Endothelial cell of umbilical vein (primary cell): ENCODE measurements at places on chromosomes 5 and 9. TPM values are rescaled to one million over a fixed set of nuclear protein-coding genes. Genes with fewer than 3 reads are reported as not detected.

DNA sequence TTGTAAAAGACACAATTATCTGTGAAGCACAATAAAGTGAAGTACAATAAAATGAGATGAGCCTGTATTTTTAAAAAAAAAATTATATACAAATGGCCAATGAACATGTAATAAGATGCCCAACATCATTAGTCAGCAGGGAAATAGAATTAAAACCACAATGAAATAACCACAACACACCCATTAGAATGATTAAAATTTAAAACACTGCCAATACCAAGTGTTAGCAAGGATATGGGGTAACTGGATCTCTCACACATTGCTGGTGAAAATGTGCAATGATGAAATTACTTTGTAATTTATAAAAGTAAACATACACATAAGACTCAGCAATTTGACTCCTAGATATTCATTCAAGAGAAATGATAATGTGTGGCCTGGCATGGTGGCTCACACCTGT is 62.8 kb downstream of the SHOC1 start:
- no peak for DNase-seq

NAIP gene
- 1.1 and 1.3 TPM in 2 replicates for polyA plus RNA-seq

DNA sequence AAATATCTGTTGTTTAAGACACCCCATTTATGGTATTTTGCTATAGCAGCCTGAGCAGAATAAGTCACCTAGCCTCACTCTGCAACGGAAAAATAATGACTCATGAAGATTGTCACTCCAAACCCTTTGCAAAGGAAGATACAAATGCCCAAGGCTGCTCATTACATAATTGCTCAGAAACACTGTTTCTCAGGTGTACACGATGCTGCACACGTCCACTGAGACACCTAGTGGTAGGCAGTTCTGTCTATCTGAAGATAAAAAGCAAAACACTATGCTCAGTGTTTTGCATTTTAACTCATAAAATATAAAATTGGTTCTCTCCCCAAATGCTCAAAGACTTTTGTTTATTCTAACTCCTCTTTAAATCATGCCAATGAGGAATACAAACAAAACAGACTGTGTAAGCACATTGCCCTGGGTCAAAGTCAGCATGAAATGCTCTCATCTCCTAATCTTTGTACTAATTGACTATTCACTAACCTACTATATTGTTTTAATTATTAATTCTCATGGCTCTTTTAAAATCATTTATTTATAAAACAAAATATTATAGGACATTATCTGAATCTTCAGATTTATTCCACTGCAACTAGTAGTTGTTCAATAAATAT is 7.7 kb upstream of the TSLP start:
- no peak for DNase-seq

DNA sequence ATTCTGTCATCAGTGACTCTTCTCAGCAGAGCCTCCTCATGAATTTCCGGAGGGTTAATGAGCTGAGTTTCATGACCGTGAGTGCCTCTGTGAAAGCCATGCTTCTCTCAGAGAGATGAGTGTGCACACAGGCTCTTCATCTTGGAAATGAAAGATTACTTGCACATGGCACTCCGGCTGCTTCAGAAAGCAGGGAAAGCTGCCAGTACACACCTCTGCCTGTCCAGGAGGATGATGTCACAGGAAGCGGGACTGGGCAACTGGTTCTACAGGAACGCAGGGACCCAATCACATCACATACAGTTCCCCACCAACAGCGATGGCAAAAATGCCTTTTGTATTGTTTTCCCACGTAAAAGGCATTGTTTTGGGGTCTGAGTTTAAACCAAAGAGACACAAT is 286.0 kb upstream of the DAP start:
- DNase-seq, result no peak

- no peak for DNase-seq
Observed at GRCh38 chr9:121840838-121841760, 189.7 kb downstream of the DAB2IP start.

DNA sequence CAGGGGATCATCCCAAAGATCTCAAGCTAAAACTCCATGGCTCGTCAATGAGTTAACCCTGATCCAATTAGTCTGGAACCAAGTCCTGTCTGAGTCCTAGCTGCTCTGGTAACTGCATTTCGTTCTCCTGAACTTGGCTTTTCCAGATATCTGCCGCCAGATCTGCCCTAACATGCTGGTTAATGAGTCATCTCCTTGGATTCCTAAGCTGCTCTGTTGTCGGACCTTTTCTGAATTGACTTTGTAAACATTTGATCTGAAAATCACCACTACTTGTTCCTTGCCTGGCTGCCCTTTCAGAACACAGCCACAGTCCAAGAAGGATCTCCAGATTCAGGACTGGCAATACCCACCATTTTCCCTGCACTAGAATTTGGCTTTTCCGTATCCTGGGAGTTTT is 473.0 kb downstream of the ZSWIM6 start:
- no peak for DNase-seq

GRCh38 chr9:2697492-2697891 is 19.8 kb upstream of the KCNV2 start:
- DNase-seq, result no peak

ATP6V0E1 gene
- polyA plus RNA-seq, result 276 and 278 TPM in 2 replicates
